ENCODE measurements at places on chromosomes 4 and X. TPM values are rescaled to one million over a fixed set of nuclear protein-coding genes. Genes with fewer than 3 reads are reported as not detected.

PRRG3 gene
- not detected for total RNA-seq

SLBP gene
- total RNA-seq = 31.3 TPM

PCDH10 gene
- total RNA-seq = 0.04 TPM

XAGE1A gene
- total RNA-seq = not detected

CUL4B gene
- total RNA-seq = 37.2 TPM

RS1 gene
- total RNA-seq = not detected

GYG2 gene
- total RNA-seq = 0.52 TPM

MTTP gene
- not detected for total RNA-seq

RPGR gene
- total RNA-seq = 7.1 TPM

NAP1L3 gene
- 0.08 TPM for total RNA-seq

ZNF185 gene
- total RNA-seq = 341 TPM

MFAP3L gene
- 1.0 TPM for total RNA-seq

UCP1 gene
- total RNA-seq = not detected

PCDH18 gene
- total RNA-seq = 2.8 TPM

F8A3 gene
- total RNA-seq = 2.3 TPM

- ATAC-seq = peak; percentile 55
Observed at GRCh38 chr4:10366628-10367027, 90.6 kb downstream of the ZNF518B start.

DNA sequence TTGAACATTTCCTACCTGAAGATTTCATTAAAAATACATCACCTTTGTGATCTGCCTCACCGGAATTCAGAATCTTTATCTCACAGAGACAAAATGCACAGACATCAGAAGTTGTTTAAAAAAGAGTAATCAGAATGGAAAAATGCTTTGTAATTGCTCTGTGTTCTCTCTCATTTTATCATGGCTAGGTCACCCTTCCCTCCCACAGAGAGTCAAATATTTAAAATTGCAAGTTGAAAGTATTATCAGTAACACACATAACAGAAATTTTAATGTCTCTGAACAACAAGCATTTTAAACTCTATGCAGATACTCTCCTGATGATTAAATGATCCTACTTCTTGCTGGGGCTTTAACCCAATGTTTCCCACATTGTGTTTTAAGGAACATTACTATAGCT lies 362.0 kb downstream of the CBLL2 start:
- ATAC-seq = no peak

DNA sequence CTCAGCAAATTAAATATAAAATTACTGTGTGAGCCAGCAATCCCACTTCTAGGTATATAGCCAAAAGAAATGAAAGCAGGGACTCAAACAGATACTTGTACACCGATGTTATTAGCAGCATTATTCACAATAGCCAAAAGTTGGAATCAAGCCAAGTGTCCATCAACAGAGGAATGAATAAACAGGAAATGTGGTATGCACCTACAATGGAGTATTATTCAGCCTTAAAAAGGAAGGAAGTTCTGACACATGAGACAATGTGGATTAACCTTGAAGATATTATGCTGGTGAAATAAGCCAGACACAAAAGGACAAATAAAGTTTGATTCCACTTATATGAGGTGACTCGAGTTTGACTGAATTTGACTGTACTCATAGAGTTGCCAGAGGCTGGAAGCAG lies 108.3 kb upstream of the DUSP21 start:
- no peak for ATAC-seq

GRCh38 chr4:85610450-85610849 lies 135.5 kb downstream of the ARHGAP24 start:
- no peak for ATAC-seq

GRCh38 chrX:20947411-20947912 lies 426.8 kb upstream of the CNKSR2 start:
- no peak for ATAC-seq

GRCh38 chr4:142574306-142574705 lies 271.8 kb downstream of the INPP4B start:
- no peak for ATAC-seq

GRCh38 chr4:109748114-109748513 lies 18.2 kb upstream of the PLA2G12A start:
- no peak for ATAC-seq

DNA sequence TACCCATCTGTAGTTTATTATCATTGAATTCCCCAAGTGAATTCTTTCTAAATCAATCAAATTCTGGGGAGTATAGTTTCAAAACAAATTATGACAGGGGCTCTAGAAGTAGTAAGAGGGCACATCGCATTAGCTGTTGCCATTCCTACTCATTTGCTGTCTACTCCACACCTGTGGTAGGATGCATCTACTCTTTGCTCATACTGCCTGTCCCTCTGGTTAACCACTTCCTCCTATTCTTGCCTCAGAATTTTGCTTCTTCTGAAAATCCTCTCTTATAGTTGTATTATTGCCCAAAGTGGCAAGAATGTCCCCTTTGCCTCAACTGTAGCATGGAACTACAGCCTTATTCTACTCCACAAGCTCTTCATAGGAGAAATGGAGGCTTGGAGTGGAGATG lies 12.7 kb upstream of the DGKK start:
- ATAC-seq = no peak

GRCh38 chrX:12239356-12240082 lies 101.2 kb downstream of the FRMPD4 start:
- ATAC-seq = no peak

GRCh38 chr4:60128888-60129287 lies 1071.2 kb upstream of the ADGRL3 start:
- ATAC-seq = peak; percentile 92

GRCh38 chr4:168021666-168022065 lies 70.7 kb upstream of the ANXA10 start:
- ATAC-seq = no peak

DNA sequence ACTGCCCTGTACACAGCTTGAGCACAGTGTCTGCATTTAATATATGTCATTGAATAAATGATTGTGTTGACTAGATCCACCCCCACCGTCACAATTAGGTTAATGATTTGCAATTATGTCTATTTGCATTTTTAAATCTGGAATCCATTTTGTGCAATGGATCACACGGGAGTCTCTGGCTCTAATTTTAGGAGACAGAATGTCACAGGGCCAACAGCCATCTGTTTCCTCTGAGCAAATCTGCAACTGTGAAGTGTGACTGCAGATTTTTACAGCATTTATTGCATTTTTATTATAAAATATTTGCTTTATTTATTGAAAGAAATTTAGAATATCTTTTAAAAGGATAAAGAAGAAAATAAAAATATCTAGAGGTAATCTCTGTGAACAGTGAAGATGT lies 316.8 kb downstream of the HS3ST1 start:
- ATAC-seq = no peak

DNA sequence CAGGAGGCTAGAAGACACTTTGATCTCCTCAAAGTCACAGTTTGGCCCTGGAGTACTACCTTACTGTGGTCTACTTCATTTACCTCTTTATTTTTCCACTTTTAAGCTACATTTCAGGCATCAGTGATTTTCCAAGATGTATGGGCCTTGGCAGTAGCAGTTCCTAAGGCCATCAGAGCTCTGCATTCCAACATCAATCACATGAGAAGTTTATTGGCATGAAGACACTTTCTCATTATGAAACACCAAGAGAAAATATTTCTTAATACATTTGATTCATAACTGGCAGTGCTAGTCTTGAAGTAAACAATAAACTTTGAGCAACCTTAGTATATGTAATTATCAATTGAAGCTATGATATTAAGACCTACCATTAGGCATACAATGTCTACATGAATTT lies 178.1 kb downstream of the IL15 start:
- ATAC-seq = no peak

DNA sequence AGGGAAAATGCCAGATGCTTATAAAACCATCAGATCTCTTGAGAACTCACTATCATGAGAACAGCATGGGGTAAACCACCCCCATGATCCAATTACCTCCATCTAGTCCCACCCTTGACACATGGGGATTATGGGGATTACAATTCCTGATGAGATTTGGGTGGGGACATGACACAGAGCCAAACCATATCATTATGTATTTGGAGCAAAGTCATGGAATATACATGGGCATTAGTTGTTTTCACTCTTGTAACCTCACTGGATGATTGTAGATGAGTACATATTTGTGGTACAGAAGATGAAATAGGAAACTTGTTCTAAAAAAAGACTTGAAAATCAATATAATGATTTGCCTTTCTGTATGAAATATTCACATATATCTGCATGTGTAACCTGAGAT lies 674.5 kb upstream of the BOD1L1 start:
- ATAC-seq = no peak

DNA sequence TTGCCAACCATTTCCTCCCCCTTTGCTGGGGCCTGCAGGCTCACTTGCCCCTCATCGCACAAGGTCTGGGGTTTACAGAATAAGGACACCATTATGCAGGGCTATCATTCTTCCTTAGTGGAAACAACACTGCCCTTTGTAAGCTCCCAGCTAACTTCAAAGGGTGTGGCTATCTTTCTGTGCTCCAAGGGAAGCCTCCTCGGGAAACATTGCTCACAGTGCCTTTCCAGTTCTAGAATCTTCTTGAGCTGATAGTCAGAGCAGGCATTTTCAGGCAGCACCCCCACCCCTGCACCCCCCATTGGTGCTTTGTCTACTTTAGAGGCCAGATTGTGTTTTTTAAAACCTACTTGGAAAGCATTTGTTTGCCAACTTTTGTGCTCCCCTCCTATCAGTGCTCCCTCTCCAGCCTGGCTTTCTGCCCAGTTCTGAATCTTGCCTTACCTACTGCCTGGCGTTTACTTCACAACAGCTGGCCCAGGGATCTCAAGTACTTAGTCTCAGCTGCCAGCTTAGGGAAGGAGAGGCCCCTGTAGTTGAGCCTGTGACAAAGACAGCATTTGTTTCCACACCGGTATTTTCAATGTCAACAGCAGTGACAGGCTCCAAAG lies 53.5 kb downstream of the PLAC1 start:
- ATAC-seq = no peak

- ATAC-seq = no peak
Observed at GRCh38 chrX:31449965-31450364, 378.1 kb upstream of the FTHL17 start.

GRCh38 chr4:29734343-29735213 lies 985.6 kb upstream of the PCDH7 start:
- ATAC-seq = no peak

- ATAC-seq = no peak
Observed at GRCh38 chrX:47231167-47231566, 1.6 kb upstream of the USP11 start.

DNA sequence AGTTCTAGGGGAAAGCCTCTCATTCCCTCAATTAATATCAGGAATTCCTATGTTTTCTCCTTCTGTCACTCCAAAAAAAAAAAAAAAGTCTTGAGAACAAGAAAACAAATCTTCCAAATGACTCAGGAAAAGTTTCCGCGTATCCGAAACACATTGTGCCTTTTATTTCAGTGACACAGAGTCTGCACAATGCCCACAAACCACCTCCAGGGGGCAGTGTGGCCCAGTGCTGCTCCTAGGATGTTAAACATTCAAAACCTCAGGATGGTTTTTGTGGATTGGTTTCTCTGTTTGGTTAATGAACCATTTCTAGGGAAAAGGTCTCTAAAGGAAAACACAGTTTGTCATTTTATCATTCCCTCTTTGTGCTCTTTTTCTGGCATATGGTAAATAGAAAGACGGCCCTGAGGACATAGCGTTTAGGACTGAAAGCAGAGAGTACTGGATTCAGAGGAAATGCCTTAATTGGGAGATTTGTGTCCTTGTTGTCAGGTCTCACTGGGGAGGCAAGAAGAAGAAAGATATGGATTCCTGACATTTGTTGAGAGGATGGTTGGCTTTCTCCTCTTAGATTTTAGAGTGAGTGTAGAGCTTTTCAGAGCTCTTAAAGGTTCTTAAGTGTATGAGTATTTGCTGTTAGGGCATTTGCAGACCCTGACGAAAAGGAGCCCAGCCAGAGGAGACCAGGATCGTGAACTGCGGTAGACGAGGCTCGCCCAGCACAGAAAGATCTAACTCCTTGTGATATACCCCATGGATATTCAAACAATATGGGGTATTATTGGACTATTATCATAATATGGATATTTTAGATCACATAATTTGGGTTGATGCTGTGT lies 65.7 kb upstream of the MAP9 start:
- peak; percentile 81 for ATAC-seq

GRCh38 chr4:119626943-119627266 lies 1.7 kb downstream of the PDE5A start:
- no peak for ATAC-seq

- ATAC-seq = no peak
Observed at GRCh38 chrX:1274786-1275185, 6.2 kb downstream of the CSF2RA start.

- ATAC-seq = no peak
Observed at GRCh38 chrX:31909850-31910572, 838.2 kb upstream of the FTHL17 start.

DNA sequence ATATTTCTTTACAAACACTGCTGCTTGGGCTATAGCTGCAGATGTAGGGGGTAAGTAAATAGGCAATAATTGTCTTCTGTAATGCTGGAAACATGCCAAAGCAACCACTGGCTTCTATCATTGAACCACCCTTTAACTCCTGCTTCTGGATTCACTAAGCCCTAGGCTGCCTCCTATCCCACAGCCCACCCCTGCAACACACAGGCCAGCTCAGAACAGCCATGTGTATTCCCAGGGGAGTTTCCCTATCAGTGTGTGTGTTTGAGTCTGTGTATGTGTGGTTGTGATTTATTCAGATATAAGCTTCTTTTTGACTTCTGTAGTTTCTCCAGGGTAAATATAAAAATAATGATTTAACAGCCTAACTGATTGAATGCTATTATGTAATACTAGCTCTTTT lies 291.3 kb downstream of the PCDH10 start:
- ATAC-seq = no peak

DNA sequence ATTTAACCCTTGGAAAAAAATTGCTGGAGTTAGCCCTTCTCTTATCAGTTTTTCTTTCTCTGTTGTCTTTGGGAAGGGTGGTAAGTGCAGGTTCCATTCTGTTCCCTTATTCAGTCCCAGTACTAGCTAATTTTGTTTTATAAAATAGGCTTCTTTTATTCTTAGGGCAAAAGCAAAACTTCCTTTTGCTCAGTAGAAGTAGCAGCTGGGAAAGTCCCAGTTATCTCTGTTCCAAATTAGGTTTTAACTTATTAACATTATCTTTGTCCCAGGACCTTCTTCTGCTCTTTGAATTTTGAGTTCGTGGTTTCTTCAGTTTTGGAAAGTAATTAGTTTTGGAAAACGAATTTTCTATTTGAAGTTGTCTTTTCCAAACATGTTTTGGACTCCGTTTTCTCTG lies 61.1 kb downstream of the BANK1 start:
- no peak for ATAC-seq

DNA sequence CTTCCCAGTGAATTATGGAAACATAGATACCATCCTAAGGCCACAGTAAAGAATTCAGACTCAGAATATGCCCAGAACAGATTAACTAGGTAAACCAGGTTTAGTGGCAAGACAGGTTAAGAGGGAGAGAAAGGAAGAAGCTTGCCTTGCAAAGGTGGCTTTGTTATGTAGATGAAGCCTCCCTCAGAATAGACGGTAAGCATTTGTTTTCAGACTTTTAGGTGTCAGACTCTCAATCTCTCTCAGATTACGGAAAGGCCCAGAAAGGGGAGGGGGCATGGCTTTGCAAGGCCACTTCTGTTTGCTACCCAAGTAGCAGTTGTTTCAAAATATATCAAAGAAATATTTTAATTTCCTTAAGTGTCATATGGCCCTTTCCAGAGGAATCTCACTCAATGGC lies 457.1 kb upstream of the BOD1L1 start:
- ATAC-seq = no peak

Measured in esophagus mucosa (tissue), 1 donor.